ENCODE measurements at places on chromosomes 13 and 19.
A peak's percentile ranks its signal among the peaks of the same experiment; 100 is the strongest.

GRCh38 chr13:24074678-24075077 is 85.8 kb upstream of the SPATA13 start:
- no peak overlapping the region for H3K4me3 ChIP-seq
- H3K4me1 ChIP-seq = no peaks in the 10 kb centered on the region
- no peak overlapping the region for H3K27ac ChIP-seq

GRCh38 chr13:27267596-27267995 is 3.0 kb upstream of the RASL11A start:
- H3K27me3 ChIP-seq = no peaks in the 10 kb centered on the region
- no peak for DNase-seq
- H3K4me3 ChIP-seq = no peak overlapping the region
- H3K27ac ChIP-seq = no peak overlapping the region

- H3K4me1 ChIP-seq = peaks cover 72% of the 10 kb centered on the region
- H3K27me3 ChIP-seq = no peaks in the 10 kb centered on the region
- peak overlapping the region; percentile 70 for H3K4me3 ChIP-seq
- peak overlapping the region; percentile 94 for H3K27ac ChIP-seq
- no peak for DNase-seq
- H3K36me3 ChIP-seq = no peaks in the 10 kb centered on the region
Measured at GRCh38 chr19:42280815-42281145, 11.7 kb downstream of the CIC start.

- H3K4me1 ChIP-seq = peaks cover 10% of the 10 kb centered on the region
- H3K4me3 ChIP-seq = no peak overlapping the region
- no peak for DNase-seq
- no peaks in the 10 kb centered on the region for H3K36me3 ChIP-seq
- H3K27me3 ChIP-seq = no peaks in the 10 kb centered on the region
- H3K27ac ChIP-seq = no peak overlapping the region
Measured at GRCh38 chr13:49844181-49844580, 51.7 kb upstream of the KPNA3 start.

DNA sequence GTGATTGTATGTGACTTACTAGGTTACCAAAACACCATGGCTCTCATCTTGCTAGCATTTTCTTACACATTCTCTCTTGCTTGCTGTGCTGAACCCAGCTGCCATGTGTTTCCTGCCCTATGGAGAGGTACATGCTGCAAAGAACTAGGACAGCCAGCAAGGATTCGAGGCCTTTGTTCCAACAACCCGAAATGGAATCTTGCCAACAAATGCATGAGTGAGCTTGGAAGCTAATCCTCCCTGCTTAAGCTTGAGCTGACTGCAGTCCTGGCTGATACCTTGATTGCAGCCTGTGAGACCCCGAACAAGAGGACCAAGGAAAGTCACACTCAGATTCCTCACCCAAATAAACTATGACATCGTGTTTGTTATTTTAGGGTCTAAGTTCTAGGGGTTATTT is 651.2 kb downstream of the SLITRK6 start:
- no peak overlapping the region for H3K27ac ChIP-seq
- no peaks in the 10 kb centered on the region for H3K36me3 ChIP-seq
- H3K4me1 ChIP-seq = no peaks in the 10 kb centered on the region
- no peak for DNase-seq
- no peak overlapping the region for H3K4me3 ChIP-seq

GRCh38 chr13:89980896-89981295 is 1366.6 kb upstream of the MIR17HG start:
- no peaks in the 10 kb centered on the region for H3K36me3 ChIP-seq
- H3K4me3 ChIP-seq = no peak overlapping the region
- no peak overlapping the region for H3K27ac ChIP-seq

- H3K36me3 ChIP-seq = no peaks in the 10 kb centered on the region
- no peaks in the 10 kb centered on the region for H3K27me3 ChIP-seq
- DNase-seq = no peak
- H3K27ac ChIP-seq = no peak overlapping the region
- H3K4me1 ChIP-seq = no peaks in the 10 kb centered on the region
- H3K4me3 ChIP-seq = no peak overlapping the region
Measured at GRCh38 chr13:99832347-99832746, 139.2 kb downstream of the ZIC5 start.

DNA sequence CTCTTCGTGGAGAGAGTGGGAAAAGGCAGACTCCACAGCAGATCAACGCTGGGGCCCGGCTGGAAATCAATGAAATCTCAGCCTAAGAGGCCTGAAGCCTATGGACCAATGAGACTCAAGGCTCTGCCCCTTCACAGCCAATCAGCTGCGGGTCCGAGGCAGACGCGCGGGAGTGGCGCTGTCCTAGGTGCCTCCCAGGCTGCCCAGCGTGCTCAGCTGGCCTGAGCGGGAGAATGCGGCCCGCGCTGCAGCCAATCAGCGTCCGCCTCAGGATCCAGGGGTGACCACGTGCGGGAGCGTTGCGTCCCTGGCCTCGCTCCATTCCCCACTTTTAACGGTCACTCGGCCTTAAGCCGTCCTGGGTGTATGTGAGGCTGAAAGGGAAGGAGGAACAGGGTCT is at the start of gene ZBTB32:
TSS of gene ZBTB32 (plus strand) at position 341 of the 400 bp plus-strand sequence. CDS start 10,069 bp downstream, outside the sequence.
- no peaks in the 10 kb centered on the region for H3K27me3 ChIP-seq
- H3K4me3 ChIP-seq = no peak within 1 kb of the TSS
- no peak within 1 kb of the TSS for H3K27ac ChIP-seq
- H3K36me3 ChIP-seq = no peaks in the 10 kb centered on the region

DNA sequence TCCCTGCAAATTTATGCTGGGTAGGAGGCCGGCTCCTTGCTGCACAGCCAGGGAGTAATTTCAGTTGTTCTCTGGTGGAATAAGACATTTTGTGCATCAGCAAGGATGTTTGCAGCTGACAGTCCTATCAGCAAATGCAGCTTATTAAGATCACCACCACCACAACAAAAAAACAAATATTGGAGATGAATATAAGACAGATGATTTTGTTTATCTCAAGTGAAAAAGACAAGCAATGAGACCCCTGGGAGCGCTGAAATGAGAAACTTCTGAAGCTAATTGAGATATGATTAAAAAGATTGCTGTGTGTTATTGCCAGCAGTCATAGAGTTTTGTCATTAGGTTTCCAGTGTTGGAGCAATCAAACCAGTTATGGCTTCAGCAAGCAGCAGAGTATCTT is 505.6 kb downstream of the GPC6 start:
- DNase-seq = no peak
- no peaks in the 10 kb centered on the region for H3K4me1 ChIP-seq
- H3K27me3 ChIP-seq = no peaks in the 10 kb centered on the region
- no peak overlapping the region for H3K27ac ChIP-seq

DNA sequence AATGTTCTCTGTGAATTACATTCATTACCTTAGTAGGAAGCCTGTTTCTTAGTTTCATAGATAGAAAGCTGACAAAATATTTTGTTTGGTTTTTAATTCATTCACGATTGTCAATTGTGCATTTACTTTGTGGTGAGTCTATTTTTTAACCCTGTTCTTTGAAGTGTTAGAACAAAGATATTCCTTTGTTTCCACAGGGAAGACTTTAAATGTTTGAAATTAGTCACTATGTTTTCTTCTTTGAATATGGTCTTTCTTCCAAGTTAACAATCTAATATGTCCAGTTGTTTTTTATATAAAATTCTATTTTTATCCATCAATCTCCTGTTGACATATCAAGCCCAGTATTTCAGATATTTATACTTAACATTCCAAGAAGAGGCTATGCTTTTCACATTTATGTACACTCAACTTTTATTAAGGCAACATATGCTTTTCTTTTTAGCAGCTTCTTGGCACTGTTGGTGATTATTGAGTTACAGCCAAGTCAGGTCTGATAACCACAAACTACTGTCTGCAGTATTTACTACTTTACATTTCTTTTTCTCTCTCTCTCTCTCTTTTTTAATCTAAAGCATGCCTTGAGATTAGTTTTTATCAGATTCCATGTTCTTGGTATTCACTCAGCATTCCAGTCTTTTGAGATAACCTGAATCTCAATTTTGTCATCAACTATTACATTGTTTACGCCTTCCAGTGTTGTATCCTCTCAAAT is 812.8 kb upstream of the SLC10A2 start:
- no peak overlapping the region for H3K4me3 ChIP-seq
- H3K27me3 ChIP-seq = no peaks in the 10 kb centered on the region
- no peak overlapping the region for H3K27ac ChIP-seq
- no peaks in the 10 kb centered on the region for H3K4me1 ChIP-seq

- no peak overlapping the region for H3K4me3 ChIP-seq
- peaks cover 3% of the 10 kb centered on the region for H3K27me3 ChIP-seq
- H3K4me1 ChIP-seq = no peaks in the 10 kb centered on the region
- H3K27ac ChIP-seq = no peak overlapping the region
Measured at GRCh38 chr13:98129059-98129746, 13.7 kb upstream of the FARP1 start.

- H3K4me3 ChIP-seq = no peak overlapping the region
- peaks cover 16% of the 10 kb centered on the region for H3K36me3 ChIP-seq
- H3K27me3 ChIP-seq = no peaks in the 10 kb centered on the region
Measured at GRCh38 chr19:7928741-7929701, 3.1 kb upstream of the CTXN1 start.

DNA sequence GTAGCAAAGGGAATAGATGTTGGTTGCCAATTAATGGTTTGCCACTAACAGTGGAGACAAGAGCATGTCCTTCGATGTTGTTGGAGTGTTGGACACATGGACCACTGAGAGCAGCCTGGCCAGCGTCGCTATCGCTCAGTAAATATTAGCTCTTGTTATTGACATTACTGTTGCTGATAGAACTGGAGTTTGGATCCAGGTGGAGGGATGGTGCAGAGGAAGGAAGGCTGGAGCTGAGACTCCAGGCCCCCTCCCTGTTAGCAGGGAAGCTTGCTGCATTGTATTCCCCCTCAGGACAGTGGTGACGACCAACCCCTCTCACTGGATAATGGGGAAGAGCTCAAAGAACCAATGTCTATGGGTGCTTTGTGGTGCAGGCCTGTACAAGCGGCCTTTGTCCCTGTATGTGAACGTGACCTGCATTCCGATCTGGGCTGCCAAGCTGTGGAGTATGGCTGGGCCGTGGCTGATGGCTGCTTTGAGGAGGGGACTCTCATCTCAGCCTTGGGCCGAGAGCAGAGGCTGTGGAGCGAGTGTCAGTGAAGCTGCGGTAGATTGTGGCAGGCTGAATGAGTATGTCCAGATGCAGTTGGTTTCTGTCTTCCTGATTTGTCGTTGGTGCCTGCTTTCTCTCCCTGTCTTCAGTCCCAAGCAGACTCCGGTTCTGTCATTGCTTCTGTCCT is 7.0 kb downstream of the CLASRP start:
- no peak overlapping the region for H3K27ac ChIP-seq
- H3K27me3 ChIP-seq = no peaks in the 10 kb centered on the region
- H3K36me3 ChIP-seq = peaks cover 41% of the 10 kb centered on the region
- no peak overlapping the region for H3K4me3 ChIP-seq
- no peak for DNase-seq

DNA sequence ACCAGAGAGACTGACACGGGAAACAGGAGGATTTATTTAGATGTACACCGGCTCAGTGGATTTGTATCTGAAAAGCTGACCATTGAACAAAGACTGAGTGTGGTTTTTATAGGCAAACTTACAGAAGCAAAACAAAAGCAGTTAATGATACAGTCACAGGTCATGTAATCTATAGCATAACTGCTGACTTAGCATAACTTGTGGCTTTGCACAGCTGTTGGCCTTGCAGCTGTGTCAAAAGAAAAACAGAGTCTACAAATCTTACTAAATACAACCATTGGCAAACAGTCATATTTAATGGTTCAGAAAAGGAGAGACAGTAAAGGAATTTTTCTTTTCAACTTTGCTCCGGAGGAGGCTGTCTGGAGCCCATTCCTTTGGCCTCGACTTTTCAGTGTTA is 2.3 kb upstream of the ILF3 start:
- H3K4me3 ChIP-seq = no peak overlapping the region
- no peaks in the 10 kb centered on the region for H3K36me3 ChIP-seq
- 0 out of 2 replicates have a peak overlapping the region, but pooled peaks have one; percentile 94 for H3K27ac ChIP-seq
- H3K27me3 ChIP-seq = no peaks in the 10 kb centered on the region
- DNase-seq = no peak

DNA sequence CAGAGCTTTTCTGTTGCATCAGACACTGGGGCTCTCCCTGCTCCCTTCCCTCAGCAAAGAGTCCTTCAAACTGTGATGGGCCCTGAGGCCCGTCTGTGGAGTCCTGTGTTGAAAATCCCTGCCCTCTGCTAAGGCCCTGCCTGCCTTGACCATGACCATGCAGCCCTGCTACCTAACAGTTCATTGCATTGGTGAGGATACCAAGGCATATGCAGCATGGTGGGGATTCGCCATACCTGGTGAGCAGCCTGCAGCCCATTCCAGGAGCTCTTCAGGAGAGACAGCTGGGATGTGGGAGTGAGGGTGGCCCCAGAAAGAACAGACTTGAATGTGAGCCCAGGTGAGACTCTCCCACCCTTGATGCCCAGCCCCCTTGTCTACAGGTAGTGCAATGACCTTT is 70.6 kb upstream of the GSX1 start:
- no peak overlapping the region for H3K27ac ChIP-seq
- no peak overlapping the region for H3K4me3 ChIP-seq
- H3K27me3 ChIP-seq = no peaks in the 10 kb centered on the region
- H3K4me1 ChIP-seq = no peaks in the 10 kb centered on the region
- H3K36me3 ChIP-seq = no peaks in the 10 kb centered on the region

DNA sequence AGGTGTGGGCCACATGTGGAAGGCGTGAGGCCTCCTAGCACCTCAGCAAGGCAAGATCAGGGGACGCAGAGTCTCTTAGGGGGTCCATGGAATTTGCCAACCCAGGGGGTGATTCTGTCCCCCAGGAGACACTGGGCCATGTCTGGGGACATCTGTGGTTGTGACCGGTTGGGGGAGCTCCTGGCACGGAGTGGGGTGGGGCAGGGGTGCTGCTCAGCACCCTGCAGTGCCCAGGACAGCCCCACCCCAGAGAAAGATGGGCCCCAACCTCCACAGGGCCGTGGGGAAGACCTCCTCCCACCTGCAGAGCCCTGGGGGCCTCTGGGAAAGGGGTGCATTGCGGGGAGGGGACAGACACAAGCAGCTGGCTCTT is 4.0 kb downstream of the MKNK2 start:
- peaks cover 20% of the 10 kb centered on the region for H3K36me3 ChIP-seq
- H3K27me3 ChIP-seq = no peaks in the 10 kb centered on the region
- peak overlapping the region; percentile 56 for H3K27ac ChIP-seq
- no peak for DNase-seq

- no peak overlapping the region for H3K27ac ChIP-seq
- no peak for DNase-seq
- H3K4me1 ChIP-seq = no peaks in the 10 kb centered on the region
- no peaks in the 10 kb centered on the region for H3K36me3 ChIP-seq
- no peaks in the 10 kb centered on the region for H3K27me3 ChIP-seq
Measured at GRCh38 chr13:35597451-35597850, 121.0 kb upstream of the MAB21L1 start.

DNA sequence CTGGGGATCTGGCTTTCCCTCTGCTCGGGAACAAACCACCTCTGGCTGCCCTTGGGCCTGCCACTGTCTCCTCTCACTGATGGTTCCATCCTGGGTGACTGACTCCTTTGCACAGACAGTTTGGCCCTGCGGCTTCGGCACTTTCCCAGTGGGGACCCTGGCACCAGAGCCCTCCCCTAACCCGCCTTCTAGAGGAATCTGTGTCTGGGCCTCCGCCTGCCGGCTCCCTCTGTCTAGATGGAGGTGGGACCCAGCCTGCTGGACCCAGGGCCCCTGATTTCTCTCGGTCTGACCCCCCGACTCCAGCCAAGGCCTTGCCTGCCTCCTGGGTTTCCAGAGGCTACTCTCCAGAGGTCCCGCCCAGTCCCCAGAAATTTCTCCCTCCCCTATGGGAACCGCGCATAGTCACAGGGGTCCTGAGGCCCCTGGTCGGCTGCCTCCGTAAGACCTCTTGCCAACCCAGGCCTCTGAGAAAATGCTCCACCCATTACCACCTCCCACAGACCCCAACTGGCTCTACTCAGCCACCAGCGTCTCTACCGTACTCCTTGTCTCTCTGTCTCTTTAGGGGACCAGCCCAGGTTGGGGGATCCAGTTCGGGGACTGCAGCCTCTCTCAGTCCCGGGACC is 2.7 kb downstream of the CCDC106 start:
- H3K4me1 ChIP-seq = peaks cover 6% of the 10 kb centered on the region
- no peaks in the 10 kb centered on the region for H3K27me3 ChIP-seq
- DNase-seq = no peak
- H3K27ac ChIP-seq = no peak overlapping the region

All from HCT116 (cell line).